ENCODE measurements at places on chromosomes 16 and 17.

GRCh38 chr17:9878356-9878755, 26.7 kb downstream of the RCVRN start:
- DNase-seq: no peak

GRCh38 chr16:53809088-53809932, 105.4 kb downstream of the FTO start:
- DNase-seq: no peak

GRCh38 chr17:7750321-7750821, 32.8 kb downstream of the DNAH2 start:
- no peak for DNase-seq

- DNase-seq: no peak
These were observed 45.3 kb downstream of the MPRIP start for GRCh38 chr17:17087424-17088015.

DNA sequence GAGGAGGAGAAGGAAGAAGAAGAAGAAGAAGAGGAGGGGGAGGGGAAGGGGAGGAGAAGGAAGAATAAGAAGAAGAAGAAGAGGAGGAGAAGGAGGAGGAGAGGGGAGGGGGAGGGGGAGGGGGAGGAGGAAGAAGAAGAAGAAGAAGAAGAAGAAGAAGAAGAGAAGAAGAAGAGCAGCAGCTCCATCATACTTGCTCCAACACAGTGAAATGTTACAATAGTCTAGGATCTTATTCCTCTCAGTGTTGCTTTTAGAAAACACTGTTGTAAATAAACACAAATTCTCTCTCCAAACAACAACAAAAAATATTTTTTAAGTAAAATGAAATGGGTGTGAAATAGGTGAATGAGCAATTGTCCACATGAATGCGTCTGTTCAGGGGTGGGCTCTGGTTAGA, 126.6 kb upstream of the KCNJ16 start:
- DNase-seq: no peak

DNA sequence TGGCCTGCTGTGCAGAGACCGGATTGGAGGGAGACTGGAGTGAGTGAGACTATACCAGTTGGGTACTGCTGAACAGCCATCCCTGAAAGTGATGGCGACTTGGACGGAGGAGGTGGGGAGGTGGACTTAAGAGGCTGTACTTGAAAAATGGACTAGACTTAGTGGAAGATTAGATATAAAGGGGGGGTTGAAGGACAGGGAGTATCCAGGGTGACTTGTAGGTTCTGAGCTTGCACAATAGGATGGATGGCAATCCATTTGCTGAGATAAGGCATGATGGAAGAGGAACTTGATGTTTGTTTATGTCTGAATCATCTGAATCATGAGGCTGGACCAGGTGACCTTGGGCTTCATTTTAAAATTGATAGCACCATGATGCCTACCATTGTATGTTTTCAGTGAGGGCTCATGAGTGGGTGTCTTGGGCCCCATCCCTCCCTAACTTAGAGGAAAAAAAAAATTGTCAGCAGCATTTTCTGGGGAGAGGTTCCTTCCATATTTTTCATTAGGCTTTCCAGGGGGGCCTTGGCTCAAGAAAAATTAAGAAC, 41.2 kb downstream of the PRKCA start:
- DNase-seq: no peak

- no peak for DNase-seq
These were observed 12.1 kb upstream of the NDUFAB1 start for GRCh38 chr16:23608194-23608593.

DNA sequence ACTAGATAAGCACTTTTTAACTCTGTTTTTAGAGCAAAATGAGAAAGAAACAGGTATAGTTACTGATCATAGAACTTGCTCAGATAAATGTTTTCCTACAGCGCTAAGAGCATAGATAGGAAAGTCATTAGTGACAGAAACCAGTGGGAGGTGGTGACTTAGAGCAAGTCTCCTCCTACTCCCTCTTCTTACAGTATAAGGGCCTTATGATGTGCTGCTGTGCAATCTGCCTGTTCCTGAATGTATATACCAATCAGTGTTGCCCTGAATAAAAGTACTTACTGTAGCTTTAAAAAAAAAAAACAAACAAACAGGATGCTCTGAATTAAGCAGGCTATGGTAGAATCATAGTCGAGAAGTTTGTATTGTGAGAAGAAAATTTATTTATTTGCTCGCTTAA, 23.3 kb upstream of the RASL10B start:
- DNase-seq: no peak

GRCh38 chr16:54143410-54143809, 143.2 kb downstream of the IRX3 start:
- no peak for DNase-seq

- no peak for DNase-seq
These were observed 2.1 kb downstream of the VAT1 start for GRCh38 chr17:43020030-43020621.

Measured in CD4-positive, alpha-beta T cell (primary cell).